Left ventricle myocardium superior (tissue), 1 donor: ENCODE measurements at places on chromosomes 12 and 14. TPM values are rescaled to one million over a fixed set of nuclear protein-coding genes. Genes with fewer than 3 reads are reported as not detected.
A peak's percentile ranks its signal among the peaks of the same experiment; 100 is the strongest.

DNA sequence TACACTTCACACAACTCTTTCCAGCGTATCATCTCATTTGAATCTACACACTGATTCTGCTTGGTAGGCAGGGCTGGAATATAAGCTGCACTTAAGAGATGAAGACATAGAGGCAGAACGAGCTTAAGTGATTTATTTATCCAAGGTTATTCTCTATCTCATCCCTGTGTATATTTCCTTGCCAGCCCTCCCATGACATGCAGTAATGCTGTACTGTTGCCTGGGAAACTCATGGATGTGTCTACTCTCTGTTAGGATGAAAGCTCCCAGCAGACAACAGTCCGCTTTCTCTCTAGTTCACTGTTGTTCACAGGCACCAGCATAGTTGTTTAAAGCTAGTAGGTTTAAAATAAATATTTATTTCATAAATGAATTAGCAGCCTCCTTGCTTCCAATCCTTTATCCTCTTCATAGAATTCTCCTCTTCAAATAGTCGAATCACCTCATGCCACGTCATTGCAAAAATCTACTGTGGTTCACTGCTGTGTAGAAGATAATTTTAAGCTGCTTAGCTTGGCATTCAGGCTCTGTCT lies 25.4 kb downstream of the FGF6 start:
- DNase-seq = no peak

- no peak for DNase-seq
Observed at GRCh38 chr12:127803545-127803944, 463.4 kb upstream of the TMEM132C start.

The NANOG gene
- not detected for total RNA-seq

- no peak for DNase-seq
Observed at GRCh38 chr12:54830199-54830598, 24.1 kb upstream of the MUCL1 start.

DNA sequence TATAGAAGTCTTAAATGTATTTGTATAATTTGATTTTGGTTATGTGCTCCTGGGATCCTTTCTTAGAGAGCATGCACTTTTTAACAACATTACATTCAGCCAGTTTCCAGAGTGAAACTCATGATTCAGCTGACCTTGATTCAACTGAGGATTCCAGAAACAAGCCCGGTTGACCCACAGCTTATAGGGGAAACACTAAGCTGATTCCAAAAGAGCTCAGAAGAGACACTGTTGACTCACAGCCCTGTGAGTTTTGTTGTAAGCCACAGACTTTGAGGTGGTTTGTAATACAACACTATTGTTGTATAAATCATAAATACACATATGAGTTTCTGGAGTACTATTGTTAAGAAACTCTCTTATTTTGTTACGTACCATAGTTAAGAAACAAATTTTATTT lies 133.8 kb upstream of the MGAT4C start:
- no peak for DNase-seq

- no peak for DNase-seq
Observed at GRCh38 chr12:43696154-43696553, 62.4 kb downstream of the PUS7L start.

GRCh38 chr14:37051680-37052079 lies 120.7 kb downstream of the SLC25A21 start:
- no peak for DNase-seq

The MSRB3 gene
- 150 TPM for total RNA-seq

- DNase-seq = no peak
Observed at GRCh38 chr12:2691345-2692071, 103.3 kb upstream of the FKBP4 start.

The NGB gene
- total RNA-seq = not detected

The CCDC175 gene
- total RNA-seq = not detected

The KCNC2 gene
- not detected for total RNA-seq

The ESPL1 gene
- 0.17 TPM for total RNA-seq

DNA sequence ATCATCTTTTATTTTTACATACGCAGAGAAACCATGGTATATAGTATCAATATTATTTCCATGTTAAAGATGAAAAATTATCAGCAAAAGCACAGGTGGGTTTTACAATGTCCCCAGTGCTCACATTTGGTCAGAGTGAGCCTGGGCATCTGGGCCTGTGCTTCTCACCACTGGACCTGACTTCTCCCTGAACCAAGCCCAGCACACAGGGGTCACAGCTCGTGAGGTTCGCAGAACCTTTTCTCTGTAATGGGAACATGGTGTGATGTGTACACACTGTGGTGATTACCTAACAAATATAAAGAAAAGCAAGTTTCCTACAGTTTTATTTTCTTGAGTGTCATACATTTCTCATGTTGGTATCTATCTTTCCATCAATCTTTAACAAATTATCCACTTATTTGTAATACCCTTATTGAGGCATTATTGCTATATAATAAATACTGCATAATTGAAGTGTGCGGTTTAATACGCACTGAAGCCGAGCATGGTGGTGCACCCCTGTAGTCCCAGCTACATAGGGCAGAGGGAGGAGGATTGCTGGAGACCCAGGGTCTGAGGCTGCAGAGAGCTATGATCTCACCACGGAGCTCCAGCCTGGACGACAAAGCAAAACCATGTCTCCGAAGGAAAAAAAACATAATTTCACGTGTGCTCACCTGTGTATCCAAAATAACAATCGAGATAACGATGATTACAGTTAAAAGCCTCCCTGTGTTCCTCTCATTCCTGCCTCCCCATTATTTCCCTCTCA lies 743.2 kb downstream of the TMEM121 start:
- no peak for DNase-seq

DNA sequence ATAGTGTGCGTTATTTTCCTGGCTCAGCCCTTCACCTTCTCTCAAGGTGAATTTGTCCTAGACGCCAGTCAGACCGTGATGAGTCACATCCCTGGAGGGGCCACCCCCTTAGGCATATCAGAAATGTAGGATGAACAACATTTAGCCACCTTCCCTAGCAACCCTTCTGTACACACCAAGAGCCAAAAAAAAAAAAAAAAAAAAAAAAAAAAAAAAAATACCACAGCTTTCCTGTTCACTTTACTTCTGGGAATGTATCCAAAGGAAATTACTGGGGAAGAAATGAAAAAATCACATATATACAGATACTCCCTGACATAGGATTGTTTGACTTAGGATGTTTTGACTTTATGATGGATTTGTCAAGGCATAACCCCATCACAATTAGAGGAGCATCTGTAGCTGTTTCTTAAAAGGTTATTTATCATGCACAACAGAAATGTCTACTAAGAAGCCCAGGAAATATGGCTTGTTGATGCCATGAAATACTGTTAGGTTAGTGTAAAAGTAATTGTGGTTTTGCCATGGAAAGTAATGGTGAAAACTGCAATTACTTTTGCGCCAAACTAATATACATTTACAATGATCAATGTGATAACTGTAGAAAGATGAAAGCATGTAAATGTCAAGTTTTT lies 68.2 kb upstream of the BDKRB2 start:
- DNase-seq = no peak

GRCh38 chr12:32895688-32896431 lies 717 bp downstream of the PKP2 start:
- peak; percentile 60 for DNase-seq

- DNase-seq = peak; percentile 63
Observed at GRCh38 chr12:47745485-47746041, 13.1 kb downstream of the RAPGEF3 start.

GRCh38 chr12:49264466-49264872 lies 413 bp upstream of the TUBA1C start:
- DNase-seq = no peak

GRCh38 chr14:53716578-53716977 lies 240.0 kb downstream of the BMP4 start:
- no peak for DNase-seq

DNA sequence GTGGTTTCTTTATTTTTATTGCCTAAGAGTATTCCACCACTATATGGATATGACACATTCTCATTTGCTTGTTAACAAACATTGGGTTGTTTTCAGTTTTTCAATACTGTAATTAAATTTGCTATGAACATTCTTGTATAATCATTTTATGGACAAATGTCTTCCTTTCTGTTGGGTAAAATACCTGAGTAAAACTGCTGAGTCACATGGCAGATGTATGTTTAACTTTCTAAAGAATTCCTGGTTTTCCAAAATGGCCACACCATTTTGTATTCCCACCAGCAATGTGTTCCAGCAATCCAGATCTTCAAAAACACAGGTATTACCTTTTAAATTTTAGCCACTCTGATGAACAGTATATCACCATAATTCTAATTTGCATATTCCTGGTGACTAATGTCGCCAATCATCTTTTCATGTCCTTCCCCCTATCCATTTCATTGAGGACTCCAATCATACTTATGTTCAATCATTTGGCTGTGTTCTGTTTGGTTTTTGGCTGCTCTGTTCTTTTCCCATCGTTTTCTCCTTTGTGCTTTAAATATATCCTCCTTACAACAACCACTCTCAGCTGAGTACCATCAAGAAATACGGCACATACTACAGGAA lies 36.0 kb downstream of the CDK17 start:
- DNase-seq = no peak

GRCh38 chr12:53798575-53798974 lies 46.8 kb upstream of the CISTR start:
- DNase-seq = no peak

DNA sequence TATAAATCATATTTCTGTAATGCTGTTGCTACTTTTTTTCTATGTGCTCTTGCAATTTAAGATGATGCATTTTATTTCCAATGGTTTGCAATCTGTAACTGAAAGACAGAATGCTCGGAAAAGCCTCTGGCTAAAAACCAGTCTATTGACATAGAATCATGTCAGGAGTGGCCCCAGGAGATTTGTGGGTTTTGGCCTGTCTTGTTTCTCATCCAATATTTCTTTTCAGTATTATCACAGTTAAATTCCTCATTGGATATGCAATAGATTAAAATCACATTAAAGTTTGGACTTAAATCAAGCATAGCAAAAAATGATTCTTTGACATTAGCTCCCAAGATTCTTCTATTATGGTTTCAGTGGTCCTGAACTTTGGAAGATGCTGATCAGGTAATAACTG lies 19.1 kb upstream of the SLC38A2 start:
- no peak for DNase-seq

The TGM1 gene
- total RNA-seq = 2.7 TPM

- DNase-seq = no peak
Observed at GRCh38 chr12:113565368-113565767, 93.7 kb upstream of the LHX5 start.

DNA sequence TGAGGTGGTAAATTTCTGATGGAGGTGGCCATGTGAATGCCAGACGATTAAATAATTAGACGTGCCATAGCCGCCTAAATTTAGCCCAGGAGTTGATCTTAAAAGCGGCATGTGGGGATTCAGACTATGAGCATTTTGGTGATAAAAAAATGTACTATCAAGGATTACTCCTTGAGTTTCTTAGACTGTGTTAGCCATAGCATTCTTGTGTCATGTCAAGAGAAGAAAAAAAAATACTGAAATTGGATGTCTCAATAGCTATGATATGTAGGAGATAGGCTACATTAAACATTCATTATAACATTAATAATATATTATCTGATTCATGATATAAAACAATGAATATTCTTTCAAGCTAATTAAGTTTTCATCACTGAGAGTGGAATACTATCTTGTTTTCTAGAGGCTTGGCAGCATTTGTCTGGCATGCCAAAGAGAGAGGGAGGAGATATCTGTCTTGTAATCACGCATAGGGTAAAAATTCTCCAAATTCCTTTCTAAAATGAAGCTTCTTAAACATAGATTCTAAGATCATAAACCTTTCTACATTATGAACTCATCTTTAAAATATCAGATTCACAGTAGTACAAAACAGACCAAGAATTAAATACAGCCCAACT lies 727.0 kb downstream of the C12orf50 start:
- DNase-seq = no peak

The SOX5 gene
- total RNA-seq = 4.0 TPM

The TC2N gene
- total RNA-seq = 9.2 TPM

The RNF212B gene
- not detected for total RNA-seq

The SLC6A13 gene
- total RNA-seq = 1.9 TPM
